ENCODE measurements at places on chromosomes 7 and 10. TPM values are rescaled to one million over a fixed set of nuclear protein-coding genes. Genes with fewer than 3 reads are reported as not detected.

DNA sequence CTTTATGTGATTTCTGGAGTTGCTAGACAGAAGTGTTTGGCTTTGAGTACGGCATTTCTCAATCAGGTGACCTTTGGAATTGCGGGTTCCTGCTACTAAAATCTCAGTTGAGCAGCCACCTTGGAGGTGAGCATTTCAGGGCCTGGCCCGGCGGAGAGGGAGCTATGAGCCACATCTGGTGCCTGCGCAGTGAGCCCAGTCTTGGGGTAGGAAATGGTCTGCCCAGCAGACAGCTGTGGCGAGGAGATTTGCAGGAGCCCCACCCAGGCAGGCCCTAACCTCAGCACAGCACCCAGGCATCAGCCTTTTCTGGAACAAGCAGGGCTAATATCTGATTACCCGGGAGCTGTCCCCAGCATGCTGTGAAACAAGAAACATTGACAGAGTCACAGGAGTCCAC lies 547.9 kb upstream of the FOXK1 start:
- DNase-seq, result no peak

GRCh38 chr10:66637273-66638036 lies 288.4 kb upstream of the LRRTM3 start:
- no peak for DNase-seq

GRCh38 chr7:140674899-140675701 lies 2.4 kb downstream of the ADCK2 start:
- DNase-seq, result no peak

DNA sequence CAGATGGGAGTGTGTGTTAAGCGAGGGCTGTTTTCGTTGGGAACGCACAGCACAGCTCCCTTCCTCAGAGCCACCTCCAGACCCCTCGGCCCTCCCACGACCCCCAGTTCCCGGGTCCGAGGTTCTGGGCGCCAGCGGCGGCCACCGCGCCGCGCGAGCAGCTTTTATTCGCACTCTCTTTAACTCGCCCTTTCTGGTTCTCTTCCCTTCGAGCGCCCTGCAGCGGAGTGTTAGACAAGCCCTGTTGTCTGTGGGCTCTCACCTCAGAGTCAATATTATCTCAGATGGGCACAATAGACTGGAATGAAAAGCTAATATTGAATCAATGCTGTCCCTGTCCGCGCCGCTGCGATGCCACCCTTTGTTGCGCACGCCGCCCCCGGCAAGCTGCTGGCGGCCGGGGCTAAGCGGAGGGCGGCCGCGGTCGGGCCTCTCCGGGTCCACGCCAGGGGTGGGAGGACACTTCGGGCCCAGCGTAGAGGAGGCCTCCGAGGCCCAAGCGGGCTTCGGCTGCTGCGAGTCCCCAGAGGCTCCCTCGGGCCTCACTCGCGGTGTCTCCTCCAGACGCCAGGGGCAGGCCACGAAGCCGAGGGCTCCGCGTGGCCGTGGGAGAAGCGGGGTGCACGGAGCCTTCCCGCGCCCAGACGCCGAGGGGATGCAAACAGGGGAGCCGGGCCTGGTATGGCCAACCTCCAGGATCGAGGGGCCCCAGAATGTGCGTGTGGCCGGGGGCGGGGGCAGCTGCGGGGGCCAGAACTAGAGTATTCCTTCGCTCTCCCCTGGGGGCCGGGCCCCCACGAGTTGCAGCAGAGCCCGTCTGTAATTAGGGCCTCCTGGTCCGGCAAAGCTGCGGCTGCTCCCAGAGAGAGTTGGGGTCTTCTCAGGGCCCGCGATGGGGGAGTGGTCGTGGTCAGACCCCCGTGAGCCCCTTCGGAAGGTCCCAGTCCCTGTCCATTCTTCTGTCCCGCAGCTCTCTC lies 7.9 kb upstream of the EMX2 start:
- DNase-seq, result no peak

DNA sequence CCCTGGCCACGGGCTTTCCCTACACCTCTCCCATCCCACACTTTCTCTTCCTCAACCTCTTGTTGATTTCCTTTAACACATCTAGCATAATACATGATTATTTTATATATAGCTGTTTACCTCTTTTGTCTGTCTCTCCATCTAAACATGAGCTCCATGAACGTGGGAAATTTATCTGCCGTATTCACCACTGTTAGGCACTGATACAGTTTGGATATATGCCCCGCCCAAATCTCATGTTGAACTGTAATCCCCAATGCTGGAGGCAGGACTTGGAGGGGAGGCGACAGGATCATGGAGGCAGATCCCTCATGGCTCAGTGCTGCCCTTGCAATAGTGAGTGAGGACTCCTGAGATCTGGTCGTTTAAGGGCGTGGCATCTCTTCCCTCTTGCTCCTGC lies 5.7 kb downstream of the CYTH3 start:
- no peak for DNase-seq

- no peak for DNase-seq
These were observed 669 bp upstream of the AP5Z1 start for GRCh38 chr7:4774658-4775249.

DNA sequence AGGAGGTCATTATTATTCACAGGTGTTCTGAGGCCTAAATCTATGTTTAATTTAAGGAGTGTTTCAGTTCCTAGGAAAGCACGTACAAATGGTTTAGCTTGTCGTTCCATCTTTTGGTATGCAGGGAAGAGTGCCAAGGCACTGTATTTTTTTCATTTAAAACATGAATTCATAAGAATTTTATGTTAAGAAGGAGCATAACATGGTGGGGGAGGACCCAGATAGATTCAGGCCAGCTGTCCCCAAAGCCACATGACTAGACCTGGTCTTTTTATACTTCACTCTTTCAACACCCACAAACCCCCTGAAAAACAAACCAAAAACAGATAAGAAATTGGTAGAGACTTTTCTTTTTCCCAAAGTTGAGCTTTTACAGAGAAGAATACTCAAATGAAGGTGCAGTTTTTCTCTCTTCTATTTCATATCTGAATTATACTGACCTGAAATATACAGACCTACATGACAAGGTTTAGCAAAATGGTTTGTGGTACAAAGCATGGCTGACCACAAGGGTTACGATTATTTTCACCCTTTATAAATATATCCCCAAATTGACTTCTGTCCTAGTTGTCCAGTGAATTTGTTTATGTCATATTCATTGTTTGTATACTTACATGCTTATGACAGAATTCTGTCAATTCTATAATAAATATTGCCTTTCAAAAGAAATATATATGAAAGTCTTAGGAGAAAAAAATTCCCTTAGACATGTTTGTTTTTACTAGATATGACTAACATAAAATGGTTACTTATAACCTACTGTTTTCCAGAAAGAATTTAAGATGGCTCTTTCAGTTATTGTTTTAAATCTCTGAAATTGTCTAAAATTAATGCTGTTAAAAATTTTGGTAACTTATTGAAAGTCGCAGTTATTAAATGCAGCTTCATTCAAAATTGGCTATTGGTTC lies 71.3 kb downstream of the AP3M1 start:
- no peak for DNase-seq

- DNase-seq, result no peak
These were observed 123.2 kb downstream of the ST7 start for GRCh38 chr7:117076426-117076943.

GRCh38 chr7:96667026-96667425 lies 42.6 kb downstream of the SEM1 start:
- no peak for DNase-seq

DNA sequence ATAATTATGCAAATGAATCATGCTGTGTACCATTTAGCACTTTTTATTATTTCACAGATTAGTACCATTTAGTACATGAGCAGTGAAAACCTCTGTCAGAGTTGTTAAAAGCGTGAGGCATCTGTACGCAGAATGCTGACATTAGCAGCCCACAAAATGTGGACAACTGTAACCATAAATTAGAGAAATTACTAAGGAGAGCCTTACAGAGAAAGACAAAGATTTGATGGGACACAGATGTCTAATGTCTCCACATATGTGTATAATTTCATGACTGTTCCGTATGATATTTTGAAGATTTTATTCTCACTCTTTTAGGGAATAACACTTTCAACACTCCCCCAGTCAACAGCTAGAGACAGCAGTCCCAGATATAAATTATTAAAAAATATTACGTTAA lies 414.0 kb upstream of the ANKRD30A start:
- no peak for DNase-seq

- no peak for DNase-seq
These were observed 96.6 kb downstream of the ANKRD30A start for GRCh38 chr10:37222046-37222445.

- peak; percentile 84 for DNase-seq
These were observed 6.0 kb upstream of the CYP26A1 start for GRCh38 chr10:93067443-93068365.

DNA sequence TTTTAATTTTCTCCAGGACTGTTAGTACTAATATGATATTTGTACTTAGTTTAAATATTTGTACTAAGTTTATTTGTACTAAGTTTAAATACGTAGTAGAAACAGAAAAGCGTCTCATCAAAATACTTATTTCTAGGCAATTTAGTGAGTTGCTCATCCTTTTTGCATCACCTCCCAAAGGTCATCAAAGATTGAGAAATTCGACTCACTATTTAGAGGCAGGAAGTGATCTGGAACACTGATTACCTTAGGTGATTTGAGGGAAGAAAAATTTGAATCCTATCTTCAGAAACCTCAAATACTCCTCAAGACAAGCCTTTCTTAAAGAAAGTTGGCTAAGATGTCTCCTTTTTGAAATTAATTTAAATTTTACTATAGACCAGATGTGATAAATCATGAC lies 14.5 kb downstream of the WNT16 start:
- DNase-seq, result no peak

DNA sequence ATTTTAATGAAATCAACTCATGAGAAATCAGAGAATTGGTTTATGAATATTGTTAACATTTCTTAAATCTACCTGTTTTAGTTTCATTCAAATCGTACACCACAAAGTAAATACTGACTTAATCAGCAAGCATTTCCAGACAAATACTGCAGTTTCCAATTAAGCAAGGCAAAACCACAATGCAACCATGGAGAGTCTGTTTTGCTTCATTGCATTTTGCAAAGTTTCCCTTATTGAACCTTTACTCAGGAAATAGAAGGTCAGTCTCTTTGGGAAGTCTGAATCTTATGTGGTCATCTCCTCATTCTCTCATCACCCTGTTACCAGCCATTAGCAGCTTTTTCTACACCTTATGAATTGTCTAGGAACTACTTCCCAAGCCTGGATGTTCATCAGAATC lies 400.5 kb downstream of the IPMK start:
- no peak for DNase-seq

DNA sequence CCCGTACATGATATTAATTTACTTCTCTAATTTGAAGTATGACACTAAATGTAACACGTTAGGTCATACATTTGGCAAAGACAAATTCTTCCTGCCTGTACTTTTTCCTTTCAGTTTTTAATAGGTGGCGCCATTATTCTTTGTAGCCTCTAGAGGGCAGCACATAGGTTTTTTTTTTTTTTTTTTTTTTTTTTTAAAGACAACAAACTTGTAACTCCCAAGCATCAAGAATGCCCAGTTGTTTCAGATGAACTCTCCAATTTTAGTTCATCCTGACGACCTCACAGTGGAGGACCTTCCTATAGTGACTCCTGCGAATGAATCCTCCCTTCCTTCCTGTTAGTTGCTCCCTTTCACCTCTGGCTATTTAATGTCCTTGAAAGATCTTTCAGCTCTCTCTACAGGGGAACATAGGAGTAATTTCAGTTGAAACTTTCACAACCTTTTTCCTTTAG lies 139.3 kb upstream of the HDAC9 start:
- no peak for DNase-seq

- DNase-seq, result no peak
These were observed 87.9 kb downstream of the ACTR3B start for GRCh38 chr7:152847386-152847908.

- DNase-seq, result no peak
These were observed 187.0 kb upstream of the SLC26A5 start for GRCh38 chr7:103632972-103633371.

DNA sequence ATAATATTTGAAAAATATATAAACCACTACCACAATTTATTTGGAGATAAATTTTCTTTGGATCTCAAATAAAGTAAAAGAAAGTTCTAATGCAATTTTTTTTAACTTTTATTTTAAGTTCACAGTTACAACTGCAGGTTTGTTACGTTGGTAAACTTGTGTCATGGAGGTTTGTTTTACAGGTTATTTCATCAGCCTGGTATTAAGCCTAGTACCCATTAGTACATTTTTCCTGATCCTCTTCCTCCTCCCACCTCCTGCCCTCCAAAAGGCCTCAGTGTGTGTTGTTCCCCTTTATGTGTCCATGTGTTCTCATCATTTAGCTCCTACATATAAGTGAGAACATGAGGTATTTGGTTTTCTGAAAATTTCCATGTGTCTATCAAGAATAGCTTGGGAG lies 54.5 kb downstream of the CAV1 start:
- no peak for DNase-seq

DNA sequence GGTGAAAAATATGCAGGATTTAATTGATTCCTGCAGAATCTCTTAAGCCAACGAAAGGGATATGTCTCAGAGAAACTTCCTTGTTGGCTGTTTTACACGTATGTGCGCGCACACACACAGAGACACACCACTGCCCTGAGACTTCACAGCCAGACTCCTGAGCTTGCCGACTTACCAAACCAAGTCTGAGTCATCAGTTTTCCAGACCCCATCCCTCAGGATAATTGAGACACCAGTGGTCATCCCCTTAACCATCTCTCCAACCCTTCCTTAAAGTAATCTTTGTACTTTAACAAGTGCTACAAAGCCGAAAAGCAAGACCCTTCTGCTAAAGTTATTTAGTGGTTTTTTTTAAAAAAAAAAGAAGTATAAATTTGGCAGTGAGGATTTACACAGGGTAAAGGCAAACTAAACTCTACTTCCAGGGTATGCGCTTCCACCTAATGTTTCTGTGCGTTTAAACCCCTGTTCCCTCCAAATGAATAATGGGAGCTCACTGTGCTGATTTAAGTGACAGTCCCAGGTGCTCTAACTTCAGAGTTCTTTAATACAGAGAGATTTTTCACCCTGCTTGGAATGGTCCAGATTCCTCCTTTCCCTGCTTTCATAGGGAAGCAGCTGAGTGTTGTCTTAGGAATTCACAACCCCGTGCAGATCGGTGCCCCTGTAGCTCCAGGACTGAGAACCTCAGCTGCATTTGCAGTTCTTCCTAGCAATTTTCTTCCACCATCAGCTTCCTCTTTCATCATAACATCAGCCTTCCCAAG lies 198.5 kb downstream of the INHBA start:
- DNase-seq, result no peak

DNA sequence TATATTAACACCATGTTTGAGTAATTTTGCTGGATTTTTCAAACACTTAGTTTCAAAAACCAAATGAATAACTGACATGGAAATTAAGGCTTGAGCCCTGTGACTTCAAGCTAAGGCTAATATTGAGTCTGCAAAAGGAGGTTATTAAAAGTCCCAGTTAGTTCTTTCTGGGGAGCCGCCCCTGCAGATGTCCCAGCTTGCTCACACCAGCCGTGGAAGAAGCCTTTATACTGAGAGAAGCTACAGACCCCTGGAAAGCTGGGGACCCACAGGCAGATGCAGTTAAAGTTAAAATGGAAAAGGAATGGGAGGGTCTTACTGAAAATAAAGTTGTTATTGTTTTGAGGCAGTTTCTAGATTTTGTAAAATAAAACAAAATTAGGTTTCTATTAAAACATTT lies 18.5 kb upstream of the ZNF680 start:
- DNase-seq, result no peak

PPP1R9A gene
- total RNA-seq, result 23.7 TPM

SFR1 gene
- total RNA-seq, result 8.0 TPM

CPXM2 gene
- 150 TPM for total RNA-seq

C7orf57 gene
- total RNA-seq, result not detected

GDI2 gene
- 224 TPM for total RNA-seq

VWC2 gene
- not detected for total RNA-seq

CUTC gene
- total RNA-seq, result 17.6 TPM

TMEM139 gene
- not detected for total RNA-seq

MDH2 gene
- 93.9 TPM for total RNA-seq

HACD1 gene
- total RNA-seq, result 51.9 TPM

SHH gene
- not detected for total RNA-seq
